Effector memory CD4-positive, alpha-beta T cell (primary cell): ENCODE measurements at places on chromosomes 5 and 9.

DNA sequence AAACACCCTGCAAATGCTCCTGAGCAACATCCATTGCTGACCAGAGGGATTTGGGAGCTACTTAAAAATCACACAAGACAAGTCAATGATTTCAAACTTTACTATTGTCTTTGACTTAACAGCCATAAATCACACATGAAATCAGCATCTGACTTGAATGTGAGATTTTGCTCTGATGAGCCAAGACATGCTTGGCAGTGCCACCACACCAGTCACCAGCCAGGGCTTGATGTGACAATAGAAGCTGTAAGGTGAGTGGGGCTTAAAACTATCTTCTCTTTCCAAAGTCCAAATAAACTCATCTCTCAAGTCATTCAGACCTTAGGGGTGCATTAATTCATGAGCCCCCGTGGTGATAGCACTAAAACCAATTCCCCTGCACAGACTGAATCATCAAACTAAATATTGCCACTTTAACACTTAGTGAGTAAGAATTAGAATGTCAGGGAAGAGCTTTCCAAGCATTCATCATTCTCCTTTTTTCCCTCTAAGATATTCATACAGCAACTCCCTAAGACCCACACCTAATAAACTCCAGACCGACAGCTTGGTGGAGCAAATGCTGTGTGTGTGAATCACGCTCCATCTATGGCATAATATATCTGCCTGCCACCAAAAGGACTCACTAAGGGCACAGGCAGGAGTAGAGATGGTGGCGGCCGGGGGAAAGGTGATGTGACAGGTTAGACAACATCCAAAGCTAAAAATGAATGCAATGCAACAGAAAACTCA lies 119.4 kb downstream of the SPOCK1 start:
- no peak for DNase-seq

DNA sequence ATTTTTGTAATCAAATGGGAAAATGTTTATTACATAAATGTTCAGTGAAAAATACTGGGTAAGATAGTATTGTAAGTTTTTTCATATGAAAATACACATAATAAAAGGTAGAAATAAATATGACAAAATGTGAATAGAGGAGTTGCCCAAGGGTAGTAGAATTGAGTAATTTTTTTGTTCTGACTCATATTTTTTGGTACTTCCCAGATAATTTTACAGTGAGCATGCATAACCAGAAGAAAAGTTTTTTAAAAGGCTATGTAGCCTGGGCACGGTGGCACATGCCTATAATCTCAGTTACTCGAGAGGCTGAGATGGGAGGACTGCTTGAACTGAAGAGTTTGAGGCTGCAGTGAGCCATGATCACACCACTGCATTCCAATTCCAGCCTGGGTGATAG lies 116.9 kb downstream of the PIP5K1B start:
- DNase-seq = no peak

DNA sequence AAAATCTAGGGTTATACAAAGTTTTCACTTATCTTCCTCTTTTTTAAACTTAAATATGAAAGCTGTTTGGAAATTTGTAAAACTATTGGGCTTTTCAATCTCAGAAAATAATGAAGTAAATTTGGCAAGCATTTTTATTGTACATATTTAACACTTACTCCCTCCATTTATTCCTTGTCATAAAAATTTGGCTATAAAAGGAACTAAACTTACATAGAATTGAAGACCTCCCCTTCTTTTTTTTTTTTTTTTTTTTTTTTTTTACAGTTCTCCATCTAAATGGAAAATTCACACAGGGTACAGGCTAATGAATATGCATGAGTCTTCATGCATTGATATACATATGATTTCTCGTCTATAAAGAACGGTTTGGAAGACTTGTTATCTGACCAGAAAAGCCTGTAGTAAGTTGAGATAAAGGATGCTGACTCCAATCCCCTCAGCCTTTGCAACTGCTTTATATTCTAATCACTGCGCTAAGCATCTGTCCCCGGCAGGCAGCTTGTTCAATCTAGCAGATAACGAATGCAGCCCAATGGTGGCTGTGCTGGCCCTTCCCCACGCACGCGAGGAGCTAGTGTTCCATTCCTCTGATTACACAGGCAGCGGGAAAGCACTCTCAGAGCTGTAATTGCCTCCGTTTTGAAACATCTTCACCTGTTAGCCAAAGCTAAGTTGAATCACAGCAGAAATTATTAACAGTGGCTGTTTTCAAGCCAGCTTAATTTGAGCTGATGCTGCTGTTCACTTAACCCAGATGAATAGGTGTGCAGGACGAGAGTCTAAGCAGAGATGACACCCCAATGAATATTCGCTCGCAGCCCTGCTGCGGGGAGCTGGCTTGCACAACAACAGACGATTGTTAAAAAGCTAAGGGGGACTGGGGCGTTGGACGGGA lies 453.8 kb upstream of the ZNF608 start:
- no peak for DNase-seq

DNA sequence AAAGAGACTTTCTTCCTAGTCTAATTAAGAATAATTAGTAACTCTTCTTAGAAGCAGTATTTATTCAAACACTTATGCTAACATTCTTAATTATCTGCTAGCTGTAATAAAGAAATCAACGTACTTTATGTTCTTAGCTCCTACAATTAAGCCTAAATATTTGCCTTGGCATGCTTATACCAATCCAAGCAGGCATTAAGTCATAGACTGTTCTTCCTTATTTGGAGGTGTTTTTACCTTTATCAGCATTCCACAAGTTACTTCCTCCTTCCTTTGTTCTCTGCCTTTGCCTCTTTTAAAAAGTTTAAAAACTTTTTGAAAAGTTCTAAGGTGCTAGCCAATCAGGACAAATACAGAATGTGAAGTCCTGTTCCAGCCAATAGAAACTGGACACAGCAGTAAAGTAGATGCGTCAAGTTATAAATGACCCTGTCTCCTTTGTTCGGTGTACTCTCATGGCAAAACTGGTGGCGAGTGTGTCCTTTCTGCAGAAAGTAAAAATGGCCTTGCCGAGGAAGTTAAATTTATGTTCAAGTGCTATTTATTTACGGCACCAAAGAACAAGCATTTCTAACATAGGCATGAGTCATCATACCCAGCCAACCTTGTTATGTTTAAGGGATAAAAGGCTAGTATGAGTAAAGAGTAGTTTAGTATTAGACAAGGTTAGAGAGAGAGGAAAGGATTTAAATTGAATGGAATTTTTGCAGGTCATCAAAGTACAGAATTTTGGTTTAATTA lies 58.6 kb downstream of the GPBP1 start:
- no peak for DNase-seq

DNA sequence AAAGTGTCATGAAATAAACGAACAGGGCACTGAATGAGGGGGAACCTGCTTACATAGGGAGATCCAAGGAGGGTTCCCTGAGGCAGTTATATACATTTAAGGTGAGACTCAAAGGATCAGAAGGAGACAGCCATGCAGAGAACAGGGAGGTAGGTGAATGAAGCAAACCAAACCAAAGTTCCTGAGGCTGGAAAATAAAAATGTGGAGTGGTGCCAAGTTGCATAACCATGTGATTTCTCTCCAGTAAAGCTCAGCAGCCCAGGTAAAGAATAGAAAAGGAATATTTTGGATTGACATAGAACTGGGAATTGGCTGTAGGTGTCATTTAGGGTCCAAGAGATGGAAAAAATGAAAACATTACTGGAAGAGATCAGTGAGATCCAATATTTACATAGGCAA lies 110.7 kb downstream of the CAAP1 start:
- no peak for DNase-seq

DNA sequence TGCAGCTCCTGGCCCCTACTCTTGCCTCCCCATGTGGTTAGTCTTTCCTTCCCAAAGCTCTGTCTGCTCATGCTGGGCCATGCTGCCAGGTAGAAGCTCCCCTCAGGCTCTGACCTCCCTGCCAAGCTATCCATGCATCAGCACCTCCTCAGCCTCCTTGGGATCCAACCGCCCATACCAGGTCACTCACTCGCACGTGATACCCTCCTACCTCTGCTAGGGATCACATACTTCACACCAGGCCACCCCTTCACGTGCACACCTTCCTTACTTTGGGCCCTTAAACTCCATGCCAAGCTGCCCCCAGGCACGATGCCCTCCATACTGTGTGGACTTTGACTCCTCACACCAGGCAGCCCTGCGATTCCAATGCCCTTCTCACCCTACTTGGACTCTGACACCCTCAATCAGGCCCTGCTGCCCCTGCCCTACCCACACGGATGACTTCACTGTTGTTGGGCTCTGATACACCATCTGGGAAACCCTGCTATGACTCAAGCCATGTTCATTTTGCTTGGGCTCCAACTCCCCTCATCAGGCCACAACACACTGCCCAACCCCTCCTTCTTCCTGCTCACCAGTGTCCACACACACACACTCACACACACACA lies 34.1 kb downstream of the ZNF483 start:
- no peak for DNase-seq

DNA sequence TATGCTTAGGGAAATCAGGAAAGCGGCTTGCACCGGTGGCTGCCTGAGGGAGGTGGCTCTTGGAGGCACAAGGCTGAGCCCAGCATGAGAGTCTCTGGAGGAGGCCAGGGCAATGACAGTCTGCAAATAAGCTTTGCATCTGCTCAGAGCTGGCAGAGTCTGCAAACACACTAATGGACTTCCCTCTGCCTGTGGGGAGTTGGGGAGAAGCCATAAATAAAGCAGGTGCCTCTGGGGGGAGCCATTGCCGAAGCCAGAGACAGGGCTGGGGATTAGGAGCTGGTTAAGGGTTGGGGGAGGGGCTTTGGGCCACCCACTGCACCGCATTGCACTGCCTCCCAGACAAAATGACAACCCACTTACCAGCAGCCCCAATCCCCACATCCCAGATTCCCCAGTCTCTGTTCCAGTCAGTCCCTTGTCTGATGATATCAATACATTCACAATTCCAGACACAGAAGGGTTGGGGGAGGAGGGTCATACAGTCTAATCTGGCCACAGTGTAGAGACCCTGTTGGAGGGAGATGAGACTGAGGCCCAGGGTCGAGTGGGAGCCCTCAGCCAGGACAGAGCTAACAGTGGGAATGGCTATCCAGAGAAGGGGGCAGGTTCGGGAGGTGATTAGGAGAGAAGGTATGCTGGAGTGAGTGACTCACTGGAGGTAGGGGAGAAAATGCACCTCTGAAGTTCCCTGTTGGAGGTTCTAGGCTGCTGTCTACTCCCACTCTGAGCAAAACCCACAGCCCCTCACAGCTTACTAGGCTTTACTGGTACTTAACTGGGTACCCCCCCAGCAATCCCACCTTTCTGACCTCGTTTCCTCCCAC lies 53.7 kb downstream of the PAX5 start:
- DNase-seq = no peak

DNA sequence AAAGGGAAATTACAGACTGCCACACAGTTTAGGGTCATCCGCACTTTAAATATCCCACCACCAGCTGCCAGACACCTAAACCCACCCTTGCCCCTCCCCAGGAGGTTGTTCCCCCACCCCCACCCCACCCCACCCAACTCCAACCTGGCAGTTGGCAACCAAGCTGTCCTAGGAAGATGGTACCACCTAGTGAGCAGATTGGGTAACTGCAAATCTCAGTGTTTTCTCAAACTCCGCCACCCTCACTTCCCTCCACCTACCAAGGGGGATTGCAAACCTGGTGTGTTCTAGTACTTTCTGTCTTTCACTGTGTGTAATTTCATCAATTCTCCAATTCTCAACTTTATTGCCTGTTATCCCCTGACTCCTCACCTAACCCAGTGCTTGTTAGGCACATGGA lies 323.8 kb upstream of the IRX2 start:
- DNase-seq = no peak

DNA sequence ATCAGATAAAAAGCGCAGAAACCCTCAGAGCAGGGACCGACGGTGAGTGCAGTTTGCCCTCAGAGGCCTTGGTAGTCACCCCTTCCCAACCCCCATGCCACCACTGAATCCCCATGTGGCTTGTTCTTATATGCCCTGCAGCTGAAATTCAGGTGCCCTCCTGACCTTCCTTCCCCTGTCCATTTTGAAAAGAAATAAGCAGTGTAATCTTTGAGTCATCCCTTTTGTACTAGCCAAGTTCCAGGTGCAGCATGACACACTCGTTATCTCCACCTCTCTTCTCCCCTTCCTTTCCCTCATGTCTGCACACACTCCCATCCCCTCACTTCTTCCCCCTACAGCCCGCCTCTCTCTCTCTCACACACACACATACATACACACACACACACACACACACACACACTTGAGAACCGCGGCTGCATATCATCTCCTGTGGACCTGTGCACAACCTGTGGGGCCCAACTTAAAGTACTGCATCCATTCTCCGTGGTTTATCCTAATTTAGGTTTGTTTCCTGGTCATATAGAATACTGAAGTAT lies 53.1 kb downstream of the SYK start:
- DNase-seq = no peak

DNA sequence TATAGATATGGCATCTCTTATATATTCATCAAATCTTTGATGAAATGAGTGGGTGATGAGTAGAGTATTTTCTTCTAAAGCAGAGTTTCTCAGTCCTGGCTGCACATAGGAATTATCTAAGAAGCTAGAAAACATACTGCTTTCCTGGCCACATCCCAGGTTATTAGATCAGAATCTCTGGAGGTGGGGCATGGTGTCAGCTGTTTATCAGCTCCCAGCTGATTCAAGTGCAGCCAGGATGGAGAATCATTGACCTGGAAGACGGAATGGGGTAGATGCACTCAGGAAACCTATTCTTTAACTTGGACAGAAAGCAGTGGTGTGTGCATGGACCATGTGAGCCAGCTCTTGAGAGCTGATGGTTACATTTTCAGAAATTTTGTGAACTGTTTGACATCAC lies 108.1 kb upstream of the IL6ST start:
- no peak for DNase-seq

- no peak for DNase-seq
These were observed 389.1 kb upstream of the WWC1 start for GRCh38 chr5:167902298-167902697.

- DNase-seq = no peak
These were observed 57.0 kb downstream of the ECPAS start for GRCh38 chr9:111427186-111427585.

DNA sequence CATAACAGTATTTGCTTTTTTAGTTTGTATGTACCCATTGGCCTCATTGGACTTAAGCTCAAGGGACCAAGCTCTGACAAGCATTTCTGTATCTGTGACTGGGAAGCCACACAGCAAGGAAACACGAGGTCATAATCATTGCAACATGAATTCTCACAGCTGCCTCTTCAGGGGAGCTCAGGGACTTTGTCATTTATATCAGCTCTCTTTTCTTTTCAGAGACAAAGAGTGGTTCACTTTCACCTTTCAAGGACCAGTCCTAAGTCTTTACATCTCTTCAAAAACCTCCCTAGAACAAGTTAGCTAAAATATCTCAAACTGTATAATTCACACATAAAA lies 58.6 kb downstream of the ADAMTS12 start:
- no peak for DNase-seq

GRCh38 chr5:159907689-159908590 lies 8.3 kb upstream of the ADRA1B start:
- DNase-seq = no peak
